ENCODE measurements at places on chromosomes 12 and 14.

GRCh38 chr12:64993461-64993860, 127.6 kb downstream of the WIF1 start:
- DNase-seq = no peak

GRCh38 chr12:66838366-66838765, 159.5 kb upstream of the GRIP1 start:
- DNase-seq = no peak

DNA sequence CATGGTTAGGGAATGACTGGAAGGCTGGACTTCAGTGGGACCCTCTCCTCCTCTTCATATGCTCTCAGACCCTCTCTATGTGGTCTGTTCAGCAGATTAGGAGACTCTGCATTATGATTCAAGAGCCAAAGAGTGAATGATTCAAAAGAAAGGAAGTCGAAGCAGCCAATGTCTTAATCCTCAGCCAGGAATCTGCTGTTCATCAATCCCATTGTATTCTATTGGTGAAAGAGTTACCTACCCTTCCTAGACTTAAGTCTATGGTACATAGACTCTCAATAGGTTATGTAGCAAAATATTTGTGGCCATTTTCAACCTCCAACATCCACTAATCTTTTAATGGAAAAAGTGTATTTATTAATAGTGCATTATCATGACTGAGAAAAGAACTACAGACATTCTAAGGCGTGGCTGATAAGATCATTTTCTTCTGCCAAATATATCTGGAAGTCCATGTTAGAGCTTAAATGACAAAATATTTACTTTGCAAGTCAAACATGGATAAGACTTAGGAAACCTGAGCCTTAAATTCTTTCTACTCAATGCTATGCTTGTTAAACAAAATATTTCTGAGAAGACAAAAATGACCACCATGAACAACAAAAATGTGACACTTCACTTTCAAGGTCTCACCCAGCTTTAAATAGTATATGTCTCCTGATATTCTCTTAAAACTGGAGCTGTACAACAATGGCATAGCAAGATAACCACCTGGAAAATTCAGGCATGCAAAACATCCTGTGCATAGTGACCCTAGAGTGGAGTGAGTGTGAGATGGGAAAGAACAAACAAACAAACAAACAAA, 1100.6 kb downstream of the GALC start:
- DNase-seq = no peak

DNA sequence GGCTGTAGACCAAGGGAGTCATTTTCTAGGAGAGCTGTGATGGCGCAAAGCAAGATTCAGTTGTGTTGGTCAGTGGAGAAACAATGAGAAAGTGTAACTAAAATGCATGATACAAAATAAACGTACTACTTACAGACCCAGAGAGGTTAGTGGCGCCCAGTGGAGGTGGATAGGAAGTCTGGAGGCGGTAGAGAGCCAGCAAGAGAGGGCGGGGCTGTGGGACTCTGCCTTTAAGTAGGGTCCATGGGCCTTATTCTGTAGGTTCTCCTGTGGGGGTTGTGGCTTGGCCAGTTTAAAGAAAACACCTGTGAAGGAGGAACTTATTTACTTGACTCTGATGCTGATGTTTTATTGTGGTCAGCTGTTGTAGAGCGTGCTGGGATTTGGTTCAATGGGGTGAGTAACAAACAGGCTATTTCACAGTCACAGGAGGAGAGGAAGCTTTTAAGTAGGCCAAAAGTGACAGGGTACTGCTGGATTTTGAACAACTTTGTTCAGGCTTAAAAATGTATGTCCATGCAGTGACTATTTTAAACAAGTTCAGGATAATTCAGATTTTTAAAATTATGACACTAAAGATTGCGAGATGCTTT, 1097.7 kb downstream of the TMTC2 start:
- DNase-seq = no peak

DNA sequence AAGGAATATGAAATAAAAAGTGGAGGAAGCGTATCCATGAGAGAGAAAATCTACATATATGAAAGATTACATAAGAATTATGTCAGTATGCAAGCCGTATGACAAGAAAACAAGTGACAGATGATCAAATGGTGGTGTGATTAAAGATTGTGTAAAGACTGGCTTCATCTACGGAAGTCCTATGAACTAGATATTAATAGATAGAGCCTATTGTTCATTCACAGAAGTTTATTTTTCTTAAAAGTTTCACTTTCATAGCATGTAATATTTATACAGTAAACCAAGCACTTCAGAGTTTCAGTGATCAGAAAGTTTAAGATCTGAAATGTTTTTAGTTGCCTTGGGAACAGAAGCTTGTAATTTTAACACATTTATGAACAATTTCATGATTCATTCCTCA, 84.5 kb downstream of the VRK1 start:
- DNase-seq = no peak

DNA sequence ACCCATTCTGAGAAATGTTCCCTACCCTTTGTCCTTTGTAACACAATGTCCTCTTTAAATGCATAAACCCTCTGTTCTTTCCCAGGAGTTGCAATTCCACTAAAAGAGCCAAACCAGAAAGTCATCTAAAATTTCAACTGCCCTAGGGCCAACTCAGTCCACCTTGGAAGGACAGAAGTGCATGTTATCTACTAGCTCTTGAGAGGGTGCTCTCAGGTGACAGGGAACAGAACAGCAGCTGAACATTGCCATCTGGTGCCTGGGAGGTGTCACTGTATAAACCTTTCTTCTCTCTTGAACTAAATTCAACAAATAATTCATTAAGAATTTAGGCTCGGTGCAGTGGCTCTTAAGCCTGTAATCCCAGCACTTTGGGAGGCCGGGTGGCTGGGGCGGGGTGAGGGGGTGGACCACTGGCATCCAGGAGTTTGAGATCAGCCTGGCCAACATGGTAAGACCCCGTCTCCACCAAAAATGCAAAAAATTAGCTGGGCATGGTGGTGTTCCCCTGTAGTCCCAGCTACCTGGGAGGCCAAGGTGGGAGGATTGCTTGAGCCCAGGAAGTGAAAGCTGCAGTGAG, 10.3 kb upstream of the FERMT2 start:
- DNase-seq = peak; percentile 84

DNA sequence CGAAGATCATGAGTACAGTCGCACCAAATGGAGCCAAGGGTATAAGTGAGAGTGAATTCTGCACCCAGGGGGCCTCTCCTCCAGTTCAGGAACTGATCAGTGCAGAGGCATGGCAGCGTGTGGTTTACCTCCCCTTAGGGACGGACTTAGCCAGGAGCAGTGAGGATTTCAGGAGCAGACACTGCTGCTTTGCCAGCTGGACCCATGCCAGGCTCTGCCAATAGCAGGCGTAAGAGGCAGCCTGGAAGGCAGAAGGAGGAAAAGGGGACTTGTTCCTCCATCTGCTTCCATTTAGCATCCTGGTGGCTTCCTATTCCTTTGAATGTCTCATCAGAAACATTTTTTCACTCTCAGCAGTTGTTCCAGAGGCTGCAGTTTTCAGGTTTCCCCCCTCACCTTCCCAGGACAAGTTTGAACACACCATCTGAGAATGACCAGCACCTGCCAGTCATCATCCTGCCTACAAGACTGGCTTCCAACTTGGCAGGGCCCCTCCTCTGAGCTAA, 137.0 kb upstream of the LMNTD1 start:
- DNase-seq = no peak

GRCh38 chr12:6332459-6332858, 9.4 kb downstream of the TNFRSF1A start:
- no peak for DNase-seq

Measured in NCI-H1417 treated with DMSO at 0.1 percent for 48 hours (cell line).